T follicular helper cell (primary cell): ENCODE measurements at places on chromosomes 6 and 20.

- no peak for DNase-seq
These were observed 70.8 kb downstream of the BLOC1S5 start for GRCh38 chr6:7993399-7993798.

DNA sequence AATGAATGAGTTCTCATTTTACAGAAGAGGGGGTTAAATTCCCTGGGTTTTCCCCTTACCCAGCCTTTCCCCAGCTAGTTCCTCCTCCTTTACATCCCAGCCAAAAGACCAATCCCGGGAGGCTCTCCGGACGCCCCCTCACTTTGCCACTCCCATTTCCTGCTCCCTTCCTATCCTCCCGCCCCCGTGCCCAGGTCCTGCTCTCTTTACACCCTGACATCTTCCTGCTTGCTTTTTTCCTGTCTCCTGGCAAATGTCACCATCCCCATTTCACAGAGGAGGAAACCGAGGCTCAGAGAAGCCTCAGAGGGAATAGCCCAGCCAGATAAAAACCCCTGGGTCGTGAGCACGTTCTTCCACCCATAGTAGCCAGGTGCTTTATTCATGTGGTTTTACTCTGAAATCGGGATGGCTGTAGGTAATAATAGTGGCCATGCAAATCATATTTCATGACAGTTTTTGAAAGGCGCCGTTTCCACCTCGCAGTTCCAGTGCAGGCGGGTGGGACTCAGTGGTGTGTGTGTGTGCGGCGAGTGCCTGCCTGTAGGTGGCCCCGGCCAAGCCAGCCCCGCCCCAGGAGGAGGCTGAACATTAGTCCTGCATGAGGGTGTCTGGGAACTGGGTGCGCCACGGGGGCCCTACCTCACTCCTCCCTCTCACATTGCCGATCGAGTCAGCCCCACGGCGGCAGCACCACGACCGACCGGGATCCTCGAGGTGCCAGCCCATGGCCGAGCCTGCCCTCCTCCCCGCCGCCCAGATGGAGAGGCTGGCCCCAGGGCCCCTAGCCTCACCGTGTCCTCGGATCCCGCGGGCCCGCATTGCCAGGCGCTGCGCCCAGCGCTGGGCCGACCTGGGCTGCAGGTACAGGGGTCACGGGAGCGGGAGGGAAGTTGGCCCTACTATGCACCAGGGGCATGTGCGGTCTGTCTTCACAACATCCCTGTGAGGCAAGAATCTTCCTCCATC lies at the start of gene ARHGAP40:
TSS of gene ARHGAP40 (plus strand) at position 594 of the 969 bp plus-strand sequence.
- DNase-seq: no peak

GRCh38 chr20:461254-462198 lies 807 bp downstream of the TBC1D20 start:
- DNase-seq: peak; percentile 28

- no peak for DNase-seq
These were observed 184.6 kb downstream of the QKI start for GRCh38 chr6:163599136-163599535.

DNA sequence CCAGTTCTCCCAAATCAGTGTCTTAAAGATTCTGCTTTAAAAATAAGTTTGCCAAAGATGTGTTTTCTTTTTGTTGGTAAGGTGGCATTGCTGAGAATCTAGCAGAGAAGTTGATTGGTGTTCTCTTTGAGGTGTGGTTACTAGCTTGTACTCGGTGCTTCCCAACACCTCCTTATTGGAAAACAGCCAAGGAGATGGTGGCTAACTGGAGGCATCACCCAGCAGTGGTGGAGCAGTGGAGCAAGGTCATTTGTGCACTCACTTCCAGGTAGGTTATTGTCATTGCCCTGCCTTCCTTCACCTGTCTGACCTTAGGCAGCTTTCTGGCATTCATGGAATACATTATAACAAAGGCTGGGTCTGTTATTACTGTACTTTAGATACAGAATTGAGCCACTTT lies 26.7 kb downstream of the RALGAPB start:
- no peak for DNase-seq

DNA sequence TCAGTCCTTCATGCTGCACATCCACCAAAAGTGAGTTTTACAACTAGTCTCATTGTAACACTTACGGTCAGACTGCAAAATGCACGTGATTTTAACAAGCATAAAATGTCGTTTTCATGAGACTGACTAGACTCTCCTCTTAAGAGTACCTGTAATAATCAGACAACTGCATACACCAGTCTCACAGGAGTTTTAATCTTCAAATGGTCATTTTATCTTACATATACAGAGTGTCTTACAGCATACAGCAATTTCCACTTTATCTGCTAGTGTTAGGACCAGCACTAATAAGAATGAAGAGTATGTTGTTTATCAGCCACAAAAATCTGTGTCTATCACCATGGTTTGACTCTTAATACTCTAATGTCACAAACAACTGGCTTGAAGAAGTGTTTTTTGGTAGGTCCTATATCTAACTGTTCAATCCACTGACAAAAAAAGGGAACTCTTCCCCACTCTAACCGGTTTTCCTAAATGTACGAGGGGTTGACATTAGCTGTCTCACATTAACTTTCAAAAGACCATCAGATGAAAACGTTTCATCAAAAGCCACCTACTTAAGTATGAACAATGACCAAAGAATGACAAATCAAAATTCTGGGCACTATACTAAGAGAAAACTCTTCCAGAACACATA lies 1.5 kb upstream of the ASF1A start:
- no peak for DNase-seq

- no peak for DNase-seq
These were observed 80.6 kb upstream of the PROKR2 start for GRCh38 chr20:5397393-5397792.

DNA sequence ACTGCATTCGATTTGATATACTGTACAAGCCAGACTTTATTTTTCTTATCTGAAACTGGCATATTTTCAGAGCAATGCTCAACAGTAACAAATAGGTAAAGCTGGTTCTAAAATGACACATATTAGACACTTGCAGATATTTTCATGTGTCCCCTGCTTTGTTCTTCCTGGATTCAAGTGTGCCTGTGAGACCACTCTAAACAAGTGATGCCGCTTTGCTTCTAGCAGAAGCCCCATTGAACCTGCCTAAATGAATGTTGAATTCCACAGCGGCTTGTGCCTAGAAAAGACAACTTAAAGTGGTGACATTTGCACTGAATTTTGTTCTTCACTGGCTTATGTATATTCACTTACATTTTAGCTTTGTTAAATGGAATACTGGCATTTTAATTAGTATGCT lies 115.7 kb downstream of the AKAP7 start:
- DNase-seq: no peak

DNA sequence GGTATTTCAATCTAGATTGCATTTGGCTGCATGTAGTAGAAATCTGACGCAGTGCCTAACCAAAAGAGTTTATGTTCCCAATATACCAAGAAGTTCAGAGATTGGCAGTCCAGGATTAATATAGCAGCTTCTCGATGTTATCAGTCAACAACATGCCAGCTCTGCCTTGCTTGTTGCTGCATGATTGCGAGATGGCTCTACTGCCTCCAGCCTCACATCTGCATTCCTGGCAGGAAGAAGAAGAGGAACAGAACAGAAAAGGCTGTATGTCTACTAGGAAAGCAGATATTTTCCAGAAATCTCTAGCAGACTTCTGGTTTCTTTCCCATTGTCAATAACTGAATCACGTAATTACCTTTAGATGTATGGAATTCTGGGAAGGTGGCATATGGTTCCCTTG lies 60.8 kb downstream of the SLC35D3 start:
- DNase-seq: no peak

GRCh38 chr20:4835244-4836177 lies 113.8 kb downstream of the PRND start:
- DNase-seq: no peak

GRCh38 chr6:167079853-167080297 lies 43.0 kb upstream of the CCR6 start:
- DNase-seq: peak; percentile 51

- DNase-seq: no peak
These were observed 13.5 kb upstream of the TAF4 start for GRCh38 chr20:62079166-62079565.

DNA sequence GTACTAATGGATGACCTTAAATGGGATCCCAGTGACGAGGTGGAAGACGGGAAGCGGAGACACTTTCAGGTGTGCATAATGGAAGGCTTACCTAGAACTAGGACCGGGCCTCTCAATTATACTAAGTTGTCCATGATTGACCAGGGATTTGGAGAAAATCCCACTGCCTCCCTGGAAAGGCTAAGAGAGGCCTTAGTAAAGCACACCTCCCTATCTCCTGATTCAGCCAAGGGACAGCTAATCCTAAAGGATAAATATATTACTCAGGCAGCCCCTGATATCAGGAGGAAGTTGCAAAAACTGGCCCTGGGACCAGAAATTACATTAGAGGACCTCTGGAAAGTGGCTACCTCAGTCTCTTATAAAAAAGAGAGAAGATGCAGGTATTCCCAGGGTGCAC lies 93.2 kb downstream of the JARID2 start:
- no peak for DNase-seq

DNA sequence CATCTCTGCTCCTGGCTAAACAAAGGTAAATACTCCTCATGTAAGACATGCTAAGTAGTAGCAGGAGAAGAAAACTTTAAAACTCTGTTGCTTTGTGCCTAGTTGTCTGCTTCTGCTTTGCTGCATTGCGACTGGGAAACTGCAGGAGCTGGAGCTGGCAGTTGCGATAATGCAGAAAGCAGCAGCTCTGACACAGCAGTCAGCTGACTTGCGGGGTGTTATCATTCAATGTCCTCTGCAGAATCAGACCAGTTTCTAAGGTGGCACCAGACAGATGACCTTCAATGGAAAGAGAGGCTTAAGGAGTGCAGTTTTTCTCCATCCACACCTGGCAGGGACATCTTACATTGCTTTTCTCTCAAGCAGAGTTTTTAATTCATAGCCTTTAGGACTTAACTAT lies 69.9 kb upstream of the SOX4 start:
- no peak for DNase-seq

- DNase-seq: no peak
These were observed 164.3 kb upstream of the PROKR2 start for GRCh38 chr20:5480824-5481600.

DNA sequence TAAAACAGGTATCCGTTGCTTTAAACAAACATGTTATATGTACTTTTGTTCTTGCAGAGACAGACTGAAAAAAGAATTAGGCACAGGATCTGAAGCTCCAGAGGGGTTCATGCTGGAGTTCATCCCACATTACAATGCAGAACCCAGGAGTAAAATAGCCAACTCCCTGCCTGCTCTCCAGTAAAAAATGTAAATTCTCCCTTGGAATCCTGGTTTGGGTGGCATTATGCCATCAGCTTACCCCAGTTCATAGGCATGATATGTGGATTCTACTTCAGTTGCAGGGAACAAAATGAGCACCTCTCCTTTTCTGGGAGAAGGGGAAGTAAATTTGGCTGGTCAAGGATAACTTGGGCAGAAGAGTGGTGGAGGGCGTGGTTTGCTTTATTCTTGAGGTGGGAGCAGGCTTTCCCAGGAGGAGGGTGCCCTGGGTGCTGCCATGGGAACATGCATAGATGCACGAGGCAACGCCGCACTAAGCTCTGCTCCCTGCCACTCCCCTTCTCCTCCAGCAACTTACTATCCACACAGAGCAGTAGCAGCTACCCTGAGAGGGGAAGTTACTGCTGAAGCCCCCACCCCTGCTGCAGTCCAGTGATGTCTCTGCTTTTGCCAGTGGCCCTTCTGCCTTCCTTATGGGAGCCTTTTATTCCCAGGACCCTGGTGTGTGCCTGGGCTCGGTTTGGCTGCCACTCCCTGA lies 71.6 kb upstream of the GLP1R start:
- DNase-seq: no peak

- DNase-seq: no peak
These were observed 28.1 kb upstream of the PAQR8 start for GRCh38 chr6:52333840-52334200.

GRCh38 chr6:158257781-158258180 lies 54.5 kb upstream of the TULP4 start:
- no peak for DNase-seq

DNA sequence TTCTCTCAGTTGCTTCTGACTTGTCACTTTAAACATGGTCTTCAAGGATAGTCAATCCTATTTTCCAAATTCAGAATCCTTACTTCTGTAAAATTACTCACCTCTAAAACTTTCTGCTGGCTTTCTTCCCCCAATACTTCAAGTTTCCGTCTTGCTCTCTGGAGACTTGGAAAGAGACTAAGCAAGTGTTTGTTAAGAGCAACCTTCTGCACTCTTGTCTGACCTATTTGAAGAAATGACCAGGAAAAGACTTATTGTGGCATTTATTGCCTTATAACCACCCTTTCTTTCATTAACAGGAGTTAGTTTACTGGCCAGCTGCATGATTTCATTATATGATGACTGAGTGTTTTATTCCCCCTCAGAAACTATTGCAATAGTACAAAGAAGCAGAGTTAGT lies 181.0 kb downstream of the TBC1D7 start:
- no peak for DNase-seq

DNA sequence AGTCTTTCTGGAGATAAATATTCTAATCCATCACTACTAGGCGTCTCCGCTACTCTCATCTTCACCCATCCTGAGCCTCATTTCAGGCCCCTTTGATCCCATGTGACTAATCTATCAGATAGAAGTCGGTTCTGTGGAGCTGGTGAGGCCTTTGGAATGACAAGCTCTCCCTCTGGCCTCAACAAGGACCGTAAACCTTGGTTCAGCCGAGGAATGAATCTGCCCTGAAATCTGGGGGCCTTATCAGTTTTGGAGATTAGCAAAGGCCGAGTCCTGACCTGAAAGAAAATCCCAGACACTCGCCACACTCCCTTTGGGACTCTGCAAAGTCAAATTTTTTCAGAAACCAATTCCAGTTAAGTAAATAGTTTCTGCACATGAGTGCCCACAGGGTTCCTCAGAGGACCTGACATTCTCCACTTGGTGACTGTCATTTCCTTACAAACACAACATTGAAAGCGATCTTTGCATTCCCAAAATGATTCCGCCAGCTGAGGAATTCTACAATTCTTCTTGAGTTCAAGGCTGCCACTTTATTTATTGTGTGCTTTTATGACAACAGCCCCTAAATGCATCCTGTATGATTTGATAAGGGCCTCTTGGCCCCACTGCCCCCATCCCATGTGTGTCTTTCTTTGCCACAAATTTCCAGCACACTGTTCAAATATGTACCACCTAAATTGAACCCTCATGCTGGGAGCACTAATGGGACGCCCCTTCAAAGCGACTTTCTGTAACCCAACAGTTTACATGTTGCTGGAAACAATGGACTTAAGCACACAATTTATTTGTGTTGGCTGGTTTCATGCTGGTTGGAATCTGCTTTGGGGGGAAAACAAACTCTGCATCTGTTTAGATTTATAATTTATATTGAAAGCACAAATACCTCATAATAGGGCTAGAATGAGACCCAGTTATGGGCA lies 10.0 kb upstream of the RIPOR3 start:
- DNase-seq: no peak
